ENCODE measurements at places on chromosomes 3 and 15.
A peak's percentile ranks its signal among the peaks of the same experiment; 100 is the strongest.

GRCh38 chr15:31283043-31283442, 43.6 kb upstream of the KLF13 start:
- no peak for DNase-seq

GRCh38 chr3:195210266-195210973, 60.5 kb downstream of the XXYLT1 start:
- no peak for DNase-seq

GRCh38 chr3:141646760-141647561, 91.1 kb upstream of the RNF7 start:
- peak; percentile 54 for DNase-seq

GRCh38 chr15:48802867-48803266, 8.0 kb downstream of the CEP152 start:
- no peak for DNase-seq

DNA sequence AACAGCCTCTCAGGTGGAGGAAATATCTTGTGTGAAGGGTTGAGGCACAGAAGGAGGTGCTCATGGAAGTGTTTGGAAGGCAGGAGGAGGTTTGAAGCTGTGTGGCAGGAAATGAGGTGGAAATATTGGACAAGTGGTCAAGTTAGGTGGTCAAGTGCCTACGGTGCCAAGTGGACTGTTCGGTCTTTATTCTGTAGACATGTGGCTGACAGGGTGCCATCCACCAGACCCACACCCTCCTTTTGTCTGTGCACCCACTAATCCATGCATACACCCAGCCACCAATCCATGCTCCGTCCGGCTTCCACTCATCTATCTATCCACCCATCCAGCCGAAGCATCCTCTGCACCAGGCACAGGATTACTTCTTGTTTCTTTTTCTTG, 2.2 kb downstream of the SLC6A20 start:
- DNase-seq, result no peak

Measured in urothelium cell line (cell line).